ENCODE measurements at places on chromosomes 13 and 19.

DNA sequence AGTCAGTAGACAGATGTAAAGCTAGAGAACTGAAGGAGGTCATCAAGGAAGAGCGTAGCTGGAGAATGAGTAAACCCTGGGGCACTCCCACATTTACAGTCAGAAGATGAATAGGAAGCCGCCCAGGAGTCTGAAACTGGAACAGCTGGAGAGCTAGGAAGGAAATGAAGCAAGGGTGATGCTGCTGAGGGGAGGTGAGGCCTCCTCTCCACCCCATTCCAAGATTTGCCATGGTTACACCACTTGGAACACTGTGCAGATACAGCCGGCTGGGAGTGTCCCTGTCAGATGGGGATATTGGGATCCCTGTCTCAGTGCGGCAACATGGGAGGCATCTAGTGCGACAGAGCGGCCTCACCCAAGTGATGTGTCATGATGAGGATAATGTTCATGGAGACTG lies 51.8 kb upstream of the GPI start:
- no peak for DNase-seq

DNA sequence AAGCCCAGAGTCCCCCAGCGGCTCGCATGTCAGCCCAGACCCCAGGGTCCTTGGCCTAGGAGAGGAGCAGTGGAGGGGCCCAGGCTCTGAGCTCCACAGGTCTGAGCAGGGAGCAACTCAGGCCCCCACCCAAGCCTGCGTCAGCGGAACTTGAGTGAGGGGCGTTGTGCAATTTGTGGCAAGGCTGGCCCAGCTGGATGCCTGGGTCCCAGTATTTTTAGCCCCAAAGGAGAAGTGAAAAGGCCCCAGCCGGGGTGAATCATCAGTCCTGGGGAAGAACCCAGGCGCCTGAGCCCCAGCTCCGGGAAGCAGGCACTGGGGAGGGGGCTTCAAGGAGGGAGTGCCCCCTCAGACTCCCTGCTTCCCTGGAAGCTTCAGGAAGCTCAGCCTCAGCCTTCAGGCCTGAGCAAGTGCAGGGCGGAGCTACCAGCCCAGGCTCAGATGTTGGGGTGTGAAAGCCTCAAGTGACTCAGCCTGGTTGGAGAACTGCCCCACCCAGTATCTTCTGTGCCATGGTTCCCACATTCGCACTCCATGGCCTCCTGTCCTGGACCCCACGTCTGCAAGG lies 7.2 kb downstream of the MED29 start:
- DNase-seq = peak; percentile 23

DNA sequence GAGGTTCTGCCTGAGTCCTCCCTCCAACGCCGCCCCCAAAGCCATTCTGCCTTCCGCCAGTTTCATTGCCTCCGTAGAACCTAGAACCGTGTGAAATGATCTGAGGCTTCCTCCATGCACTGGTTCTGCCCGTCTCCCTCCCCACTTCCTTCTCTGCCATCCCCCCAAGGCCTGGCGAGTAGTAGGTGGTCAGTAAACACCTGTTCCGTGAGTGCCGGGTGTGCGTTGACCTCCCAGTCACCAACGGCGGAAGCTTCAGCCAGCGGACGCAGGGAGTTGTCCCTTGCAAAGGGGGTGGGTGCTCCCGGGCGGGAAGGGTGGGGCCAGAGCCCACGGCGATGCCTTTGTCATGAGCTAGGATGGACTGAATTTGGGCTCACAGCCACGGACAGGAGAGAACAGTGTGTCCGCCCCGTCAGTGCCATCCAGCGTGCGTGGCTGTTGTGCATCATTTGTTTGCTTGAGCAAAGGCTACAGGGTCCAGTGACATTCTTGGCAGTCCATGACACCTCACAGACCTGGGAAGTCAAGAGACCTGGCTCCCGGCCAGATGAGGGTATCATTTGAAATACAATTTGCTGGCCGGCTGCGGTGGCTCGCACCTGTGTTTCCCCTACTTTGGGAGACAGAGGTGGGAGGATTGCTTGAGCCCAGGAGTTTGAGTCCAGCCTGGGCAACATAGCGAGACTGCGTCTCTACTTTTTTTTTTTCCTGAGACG lies 43.1 kb downstream of the NFIC start:
- DNase-seq = no peak

GRCh38 chr13:105816994-105817393 lies 718.5 kb downstream of the EFNB2 start:
- no peak for DNase-seq

- no peak for DNase-seq
Measured at GRCh38 chr13:45775401-45775963, 73.4 kb downstream of the CBY2 start.

DNA sequence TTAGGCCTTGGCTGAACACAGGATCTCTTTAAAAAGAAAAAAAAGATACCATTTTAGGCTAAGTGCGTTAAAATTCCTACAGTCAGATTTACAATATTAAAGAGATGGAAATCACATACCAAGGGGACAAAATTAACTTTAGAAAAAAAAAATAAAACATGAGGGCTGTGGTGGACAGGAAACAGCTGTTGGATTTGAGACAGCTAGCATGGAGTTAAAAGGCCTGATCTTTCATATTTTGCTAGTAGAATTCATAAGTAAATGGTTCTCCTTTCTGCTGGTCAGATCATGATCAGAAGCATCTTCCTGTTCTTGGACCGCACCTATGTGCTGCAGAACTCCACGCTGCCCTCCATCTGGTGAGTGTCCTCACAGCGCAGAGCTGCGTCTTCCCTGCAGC lies 19.7 kb downstream of the CUL4A start:
- DNase-seq = no peak

GRCh38 chr13:113584870-113585671 lies 518 bp downstream of the TFDP1 start:
- DNase-seq = no peak

- DNase-seq = no peak
Measured at GRCh38 chr13:74229242-74229641, 95.0 kb upstream of the KLF12 start.

GRCh38 chr19:3229346-3229743 lies 4.9 kb downstream of the CELF5 start:
- no peak for DNase-seq

DNA sequence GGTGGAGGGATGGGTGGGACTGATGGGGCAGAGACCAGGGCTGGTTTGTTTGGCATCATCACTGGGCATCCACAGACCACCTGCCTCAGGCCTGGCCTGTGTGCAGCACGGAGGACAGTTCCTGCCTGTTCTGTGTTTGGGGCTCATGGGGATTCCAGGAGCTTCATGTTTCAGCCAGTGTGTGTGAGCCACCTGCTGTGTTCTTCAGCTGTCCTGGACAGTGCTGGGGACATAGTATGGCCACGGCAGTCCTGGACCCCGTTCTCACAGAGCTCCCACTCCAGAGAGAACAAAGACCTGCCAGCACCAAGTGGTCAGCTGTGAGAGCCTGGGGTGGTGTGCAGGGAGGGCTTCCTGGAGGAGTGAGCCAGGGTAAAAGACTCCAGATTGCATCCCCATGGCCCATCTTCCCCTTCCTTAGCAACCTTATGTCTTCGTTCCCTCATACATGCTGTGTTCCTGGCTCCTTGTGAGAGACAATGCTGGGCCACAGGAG lies 2.0 kb upstream of the CCDC97 start:
- no peak for DNase-seq

- no peak for DNase-seq
Measured at GRCh38 chr19:2288338-2288817, 6.4 kb upstream of the PEAK3 start.

GRCh38 chr19:884420-885211 lies 8.4 kb downstream of the MED16 start:
- no peak for DNase-seq

DNA sequence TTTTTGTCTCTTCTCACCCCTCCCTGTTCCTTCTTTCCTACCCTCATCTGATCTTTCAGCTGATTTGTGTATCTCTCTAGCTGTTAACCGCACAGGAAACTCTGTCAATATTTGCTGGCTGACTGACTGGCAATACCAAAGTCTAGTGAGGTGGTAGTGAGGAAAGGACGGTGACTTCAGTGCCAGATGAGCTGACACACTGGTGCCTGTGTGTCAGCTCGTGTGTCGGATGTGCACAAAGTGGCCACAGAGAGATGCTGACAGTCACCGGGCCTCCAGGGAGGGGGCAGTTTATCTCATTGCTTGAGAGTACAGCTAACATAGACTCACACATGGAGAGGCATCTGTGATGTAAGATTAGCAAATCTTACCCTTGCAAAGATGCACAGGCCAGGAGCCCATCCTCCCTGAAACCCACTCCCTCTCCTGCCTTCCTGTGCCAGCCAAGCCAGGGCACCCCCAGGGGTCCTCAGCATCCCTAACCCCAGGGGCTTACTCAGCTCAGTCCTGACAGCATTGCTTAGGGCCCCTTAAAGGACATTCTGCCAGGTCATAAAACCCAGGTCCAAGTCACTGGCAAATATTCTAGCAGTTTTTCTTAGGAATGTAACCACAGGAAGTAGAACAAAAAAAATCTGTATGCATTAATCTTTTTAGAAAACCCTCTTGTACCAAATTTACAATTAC lies 80.2 kb downstream of the SHISA2 start:
- no peak for DNase-seq

- no peak for DNase-seq
Measured at GRCh38 chr13:50255639-50256038, 240.4 kb downstream of the KCNRG start.

- DNase-seq = no peak
Measured at GRCh38 chr13:66113882-66114526, 1116.1 kb downstream of the PCDH9 start.

- DNase-seq = no peak
Measured at GRCh38 chr19:14107581-14108461, 9.7 kb downstream of the PRKACA start.

DNA sequence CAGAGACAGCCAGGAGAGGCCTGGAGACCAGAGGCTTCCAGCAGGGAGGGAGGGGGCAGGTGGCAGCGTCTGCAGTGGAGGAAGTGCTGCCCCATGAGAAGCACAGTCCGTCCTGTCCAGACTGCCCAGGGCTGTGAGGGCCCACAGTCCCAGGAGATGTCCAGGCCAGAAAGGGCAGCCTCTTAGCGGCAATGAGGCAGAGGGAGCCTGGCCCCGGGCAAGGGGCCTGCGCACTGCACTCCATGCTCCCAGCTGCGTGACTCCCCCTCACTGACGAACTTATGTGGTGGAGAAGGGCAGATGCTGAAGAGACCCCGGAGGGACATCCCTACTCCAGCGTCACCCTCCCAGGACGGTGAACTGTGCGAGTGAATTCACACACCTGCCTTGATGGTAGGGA lies 115.3 kb downstream of the SOX1 start:
- DNase-seq = no peak

DNA sequence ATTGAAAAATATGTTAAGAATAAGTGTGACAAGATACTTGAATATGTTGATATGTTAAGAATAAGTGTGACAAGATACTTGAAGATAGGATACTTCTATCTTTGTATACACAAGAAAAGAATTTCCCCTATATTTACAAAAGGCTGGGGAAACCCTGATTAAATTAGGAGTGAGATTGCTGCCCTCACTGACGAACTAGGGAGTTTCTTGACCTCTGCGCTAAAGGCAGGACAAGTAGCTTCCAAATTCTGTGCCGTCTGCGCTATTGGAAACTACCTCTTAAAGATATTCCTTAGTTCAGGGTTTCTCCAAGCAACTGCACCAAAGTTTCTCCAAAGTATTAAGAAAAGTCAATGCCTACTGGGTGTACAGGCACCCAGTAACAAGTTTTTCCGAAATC lies 730 bp downstream of the ZNF260 start:
- no peak for DNase-seq

DNA sequence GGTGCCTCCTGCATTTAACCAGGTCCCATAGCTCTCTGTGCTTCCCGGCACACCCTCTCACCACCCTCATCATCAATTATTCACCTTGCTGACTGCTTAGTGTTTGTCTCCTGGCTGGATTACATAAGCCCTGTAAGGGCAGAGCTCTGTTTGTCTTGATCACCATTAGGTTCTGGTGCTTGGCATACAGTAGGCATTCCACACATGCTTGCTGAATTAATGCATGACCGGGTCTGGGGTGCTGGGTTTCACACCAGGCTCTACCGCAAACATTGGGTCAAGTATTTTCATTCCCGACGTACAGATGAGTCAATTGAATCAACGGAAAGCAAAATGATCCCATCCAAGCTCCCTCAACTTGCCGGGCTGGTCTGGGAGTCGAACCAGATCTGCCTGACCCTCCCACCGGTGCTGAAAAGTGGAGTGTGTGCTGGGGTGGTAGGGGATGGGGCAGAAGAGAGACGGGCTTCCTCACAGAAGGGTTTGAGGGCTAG lies 28.5 kb downstream of the VAV1 start:
- DNase-seq = no peak

DNA sequence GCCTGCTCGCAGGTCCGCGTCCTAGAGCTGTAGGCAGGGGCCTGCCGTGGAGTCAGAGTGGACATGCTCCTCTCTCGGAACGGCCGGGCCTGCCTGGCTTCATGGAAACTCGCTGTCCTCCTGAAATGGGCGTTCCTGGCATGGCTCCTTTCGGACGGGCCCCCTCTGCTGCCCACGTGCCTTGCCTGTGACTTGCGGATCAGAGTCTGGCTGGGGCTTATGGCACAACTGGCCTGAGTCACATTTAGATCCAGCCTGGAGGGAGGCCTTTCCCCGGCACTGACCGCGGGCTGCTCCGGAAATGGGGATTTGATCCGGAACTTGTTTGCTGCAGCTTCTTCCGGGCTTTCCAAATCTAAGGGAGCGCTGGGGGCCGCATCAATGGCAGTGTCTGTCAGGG lies 28.1 kb downstream of the THSD1 start:
- no peak for DNase-seq

DNA sequence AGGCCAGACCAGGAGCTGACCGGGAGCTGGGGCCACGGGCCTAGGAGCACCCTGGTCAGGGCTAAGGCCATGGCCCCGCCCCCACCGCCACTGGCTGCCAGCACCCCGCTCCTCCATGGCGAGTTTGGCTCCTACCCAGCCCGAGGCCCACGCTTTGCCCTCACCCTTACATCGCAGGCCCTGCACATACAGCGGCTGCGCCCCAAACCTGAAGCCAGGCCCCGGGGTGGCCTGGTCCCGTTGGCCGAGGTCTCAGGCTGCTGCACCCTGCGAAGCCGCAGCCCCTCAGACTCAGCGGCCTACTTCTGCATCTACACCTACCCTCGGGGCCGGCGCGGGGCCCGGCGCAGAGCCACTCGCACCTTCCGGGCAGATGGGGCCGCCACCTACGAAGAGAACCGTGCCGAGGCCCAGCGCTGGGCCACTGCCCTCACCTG lies 6.6 kb downstream of the SPHK2 start:
- no peak for DNase-seq

DNA sequence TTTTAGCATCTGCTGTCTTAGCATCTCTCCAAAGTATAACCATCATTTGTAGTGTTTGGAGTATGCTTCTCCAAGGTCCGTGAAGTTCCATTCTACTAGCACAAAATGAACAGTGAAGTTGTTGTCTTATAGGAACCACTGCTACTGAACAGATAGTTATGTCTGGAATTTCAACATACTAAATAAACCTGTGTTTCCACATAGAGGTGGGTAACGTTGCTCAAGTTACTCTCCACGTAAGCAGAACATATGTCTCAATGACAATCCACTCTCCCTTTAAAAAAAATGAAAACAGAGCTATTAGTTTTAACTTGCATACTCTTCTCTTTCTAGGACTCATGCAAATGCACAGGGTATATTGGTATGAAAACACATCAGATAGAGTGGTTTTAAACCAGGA lies 184.3 kb upstream of the TRPC4 start:
- no peak for DNase-seq
